ENCODE measurements at places on chromosomes 5 and 9.

DNA sequence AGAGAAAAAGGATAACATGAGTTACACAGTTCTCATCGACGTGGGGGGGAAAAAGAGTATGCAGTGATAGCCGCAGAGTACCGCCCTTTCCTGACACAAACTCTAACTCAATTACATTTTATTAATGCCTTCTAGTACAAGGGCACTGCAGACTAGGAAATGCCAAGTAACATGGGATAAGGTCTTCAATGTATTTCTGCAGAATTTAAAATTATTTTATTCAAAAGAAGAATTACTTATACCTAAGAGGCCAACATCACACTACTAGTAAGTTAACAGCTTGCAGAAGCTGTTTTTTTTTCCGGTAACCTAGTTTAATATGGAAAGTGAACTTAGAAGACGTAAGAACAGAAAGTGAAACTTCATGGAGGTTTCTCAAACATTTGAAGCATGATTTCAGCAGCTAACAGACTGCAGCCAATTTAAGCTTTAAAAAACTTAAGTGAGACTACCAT is 3.9 kb downstream of the SETX start:
- DNase-seq: no peak

- DNase-seq: no peak
Measured at GRCh38 chr9:76358628-76359280, 35.5 kb downstream of the RFK start.

- no peak for DNase-seq
Measured at GRCh38 chr5:100889896-100890295, 13.2 kb downstream of the ST8SIA4 start.

- DNase-seq: no peak
Measured at GRCh38 chr9:89920131-89920530, 315.3 kb downstream of the GADD45G start.

DNA sequence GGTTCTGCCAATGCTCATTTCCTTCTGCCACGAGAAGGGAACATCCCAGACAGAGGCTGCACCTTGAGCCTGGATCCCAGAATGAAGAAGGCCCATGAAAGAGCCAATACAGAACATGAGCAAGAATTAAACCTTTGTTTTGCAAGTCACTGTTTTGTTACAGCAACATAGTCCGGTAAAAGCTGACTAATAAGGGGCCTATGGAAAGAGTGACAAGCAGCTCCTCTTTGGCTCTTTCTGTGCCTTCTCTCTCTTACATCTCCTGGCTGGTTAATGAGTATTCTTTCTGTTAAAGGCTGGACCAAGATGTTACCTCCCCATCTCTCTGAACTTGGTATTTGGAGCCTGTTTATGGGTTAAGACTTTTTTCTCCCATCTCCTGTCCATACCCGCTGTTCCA is 10.8 kb downstream of the GFRA3 start:
- DNase-seq: no peak

Measured in stimulated activated CD8-positive, alpha-beta memory T cell treated with anti-CD3 and anti-CD28 coated beads, Interleukin-7, amount 100 ng/mL, for 48 hours (primary cell).